Chondrocyte (in vitro differentiated cells): ENCODE measurements at places on chromosomes 6 and 20.

- no peak for DNase-seq
Measured at GRCh38 chr6:104608101-104608500, 251.6 kb downstream of the HACE1 start.

GRCh38 chr6:106974999-106975737 lies 639 bp upstream of the CD24 start:
- DNase-seq = no peak

DNA sequence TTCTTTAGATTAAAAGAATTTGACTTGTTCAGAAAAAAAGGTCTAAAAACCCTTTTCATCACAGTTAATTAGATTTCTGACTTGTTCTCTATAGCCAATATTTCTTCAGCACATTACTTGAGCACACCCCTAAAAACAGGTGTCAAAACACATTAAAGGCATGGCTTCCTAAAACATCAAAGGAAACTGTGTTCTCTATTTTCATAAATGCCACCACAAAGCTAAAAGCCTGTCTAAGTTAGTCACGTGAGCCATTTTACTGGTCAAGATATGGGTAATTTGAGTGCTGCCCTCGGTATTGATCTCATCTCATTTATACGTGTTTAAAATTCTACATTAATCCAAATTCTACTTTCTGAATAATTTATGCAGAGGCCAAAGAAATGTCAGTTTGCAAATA lies 580.5 kb downstream of the HAO1 start:
- DNase-seq = no peak

GRCh38 chr6:132483779-132484679 lies 28.9 kb downstream of the STX7 start:
- no peak for DNase-seq

- DNase-seq = no peak
Measured at GRCh38 chr6:51868591-51869355, 218.6 kb downstream of the PKHD1 start.

DNA sequence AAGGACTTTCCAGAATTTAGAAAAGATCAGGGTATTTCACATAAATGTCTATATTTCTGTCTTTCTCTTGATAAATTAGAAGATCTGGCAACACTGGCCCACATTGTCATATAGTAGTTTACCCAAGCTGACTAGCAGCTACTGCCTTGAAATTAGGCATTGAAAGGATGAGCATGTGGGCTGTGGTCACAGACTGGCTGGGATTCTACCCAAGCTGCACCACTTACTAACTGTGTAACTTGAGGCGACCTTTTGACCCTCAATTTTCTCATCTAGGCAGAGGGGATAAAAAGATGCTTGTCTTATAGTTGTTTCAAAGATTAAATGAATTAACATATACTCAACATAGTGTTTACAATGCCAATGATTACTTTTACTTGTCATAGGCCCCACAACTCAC lies 152.7 kb upstream of the BMP2 start:
- DNase-seq = no peak

- no peak for DNase-seq
Measured at GRCh38 chr20:46784436-46785127, 75.1 kb downstream of the SLC2A10 start.

GRCh38 chr6:20918868-20919267 lies 384.6 kb downstream of the CDKAL1 start:
- DNase-seq = no peak

- no peak for DNase-seq
Measured at GRCh38 chr6:15247500-15248450, 1.9 kb downstream of the JARID2 start.

DNA sequence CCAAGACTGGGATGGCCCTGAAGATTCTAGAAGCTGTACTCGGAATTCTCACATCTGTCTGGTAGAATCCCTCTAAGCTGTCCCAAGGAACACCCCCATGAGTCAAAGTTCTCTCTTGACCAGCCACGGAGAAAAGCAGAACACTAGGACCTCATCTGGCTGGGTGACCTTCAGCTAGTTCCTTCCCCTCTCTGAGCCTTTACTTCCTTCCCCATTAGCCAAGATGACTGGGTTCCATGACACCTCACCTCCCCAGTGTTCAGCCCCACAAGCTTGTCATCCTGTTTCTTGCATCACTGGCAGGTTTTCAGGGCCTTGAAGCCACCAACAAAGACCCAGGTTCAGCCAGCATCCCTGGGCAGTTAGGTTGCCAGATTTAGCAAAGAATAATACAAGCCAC lies 47.8 kb downstream of the MAFB start:
- no peak for DNase-seq

GRCh38 chr6:110514818-110515217 lies 38.4 kb upstream of the SLC22A16 start:
- DNase-seq = no peak

- no peak for DNase-seq
Measured at GRCh38 chr6:136840276-136841001, 18.0 kb downstream of the PEX7 start.

- DNase-seq = no peak
Measured at GRCh38 chr6:37467718-37468117, 32.0 kb downstream of the CCDC167 start.

DNA sequence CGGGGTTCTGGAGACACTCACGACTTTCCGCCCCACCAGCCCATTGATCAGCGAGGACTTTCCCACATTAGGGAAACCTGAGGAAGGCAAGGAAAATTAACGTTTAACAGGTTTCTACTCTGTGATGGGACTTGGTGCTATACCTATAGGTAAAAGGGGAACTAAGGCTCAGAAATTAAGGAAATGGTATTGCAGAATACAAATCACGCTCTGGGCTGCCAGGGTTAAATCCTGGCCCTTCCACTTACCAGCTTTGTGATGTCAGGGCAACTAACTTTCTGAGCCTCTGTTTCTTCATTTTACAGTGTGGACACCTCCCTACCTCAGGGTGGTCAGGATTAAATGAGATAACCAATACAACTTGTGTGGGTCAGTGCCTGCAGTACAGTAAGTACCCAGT lies 8.8 kb downstream of the GNL1 start:
- DNase-seq = no peak

DNA sequence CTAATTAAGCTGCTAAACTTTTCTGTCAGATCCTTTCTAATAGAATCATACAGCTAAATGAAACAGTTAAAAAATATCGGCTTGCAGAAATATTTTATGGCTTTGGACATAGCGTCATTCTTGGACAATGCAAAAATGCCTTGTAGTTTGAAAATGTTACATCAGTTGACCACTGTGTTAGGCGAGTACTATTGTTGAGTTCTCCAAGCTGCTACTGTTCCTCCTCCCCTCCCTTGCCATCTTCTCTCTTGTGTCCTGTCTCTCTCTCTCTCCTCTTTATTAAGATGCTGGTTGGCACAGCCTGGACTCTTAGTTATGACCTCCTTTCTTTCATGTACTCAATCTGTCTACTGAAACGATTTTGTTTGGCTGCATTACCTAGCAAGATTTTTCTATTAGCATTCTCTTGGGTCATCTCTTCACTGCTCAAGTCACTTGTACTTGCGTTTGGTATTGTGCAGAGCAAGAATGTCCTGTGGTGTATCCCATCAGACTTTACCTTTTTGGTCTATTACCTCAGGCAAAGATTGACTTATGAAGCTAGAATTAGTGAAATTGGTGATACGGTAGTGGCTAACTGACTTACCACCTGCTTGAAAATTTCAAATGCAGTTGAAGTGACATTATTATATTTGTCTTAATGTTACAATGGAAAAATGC lies 127.9 kb downstream of the FARS2 start:
- DNase-seq = no peak

GRCh38 chr6:38322138-38322537 lies 317.6 kb downstream of the BTBD9 start:
- DNase-seq = no peak

DNA sequence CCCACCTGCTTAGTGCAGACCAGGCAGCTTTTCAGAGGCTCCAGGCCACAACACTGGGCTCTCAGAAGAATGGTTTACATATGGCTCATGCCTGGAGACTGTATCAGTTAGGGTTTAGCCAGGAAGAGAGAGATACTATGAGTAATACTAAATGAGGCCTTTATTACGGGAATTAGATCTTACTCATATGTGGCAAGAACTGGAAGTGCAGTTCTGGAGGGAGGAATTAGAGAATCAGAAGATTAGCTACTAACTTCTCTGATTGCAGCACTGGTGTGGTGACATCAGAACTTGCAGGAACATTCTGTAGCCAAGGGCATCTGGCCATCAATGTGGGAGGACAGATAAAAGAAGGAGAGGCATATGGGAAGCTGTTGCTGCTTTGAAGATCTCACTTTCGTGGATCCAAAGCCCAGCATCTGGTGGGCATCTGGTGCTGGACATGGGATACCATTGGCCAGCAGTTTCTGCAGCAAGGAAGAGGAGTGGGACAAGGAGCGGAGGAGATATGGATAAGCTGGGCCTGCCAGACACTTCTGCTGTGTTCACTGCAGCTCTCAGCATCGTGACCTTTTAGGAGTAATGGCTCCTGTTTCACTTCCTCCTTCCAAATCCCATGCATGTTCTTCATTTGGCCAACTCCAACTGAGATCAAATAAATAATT lies 248.5 kb downstream of the BTBD3 start:
- no peak for DNase-seq

GRCh38 chr6:156807795-156808194 lies 30.6 kb downstream of the ARID1B start:
- DNase-seq = no peak

DNA sequence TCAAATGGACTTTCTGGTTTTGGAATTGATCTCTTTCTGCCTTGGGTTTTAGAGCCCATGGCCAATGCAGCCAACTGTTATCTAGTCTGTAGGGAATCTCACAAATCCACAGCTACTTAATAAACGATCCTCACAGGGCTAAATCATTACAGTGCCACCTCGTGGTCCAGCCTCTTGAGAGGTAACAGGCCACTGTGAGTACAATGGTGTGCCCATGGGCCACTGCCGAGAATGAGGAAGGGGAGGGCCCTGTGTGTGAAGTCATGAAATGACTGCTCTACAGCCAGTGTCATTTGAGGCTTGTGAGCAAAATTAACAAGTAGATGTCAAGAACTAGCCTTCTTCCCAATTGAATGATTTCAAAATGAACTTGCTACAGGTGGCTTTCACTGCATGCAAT lies 54.3 kb upstream of the GMPR start:
- DNase-seq = no peak

GRCh38 chr20:62815066-62815991 lies 1.5 kb upstream of the COL9A3 start:
- DNase-seq = no peak

GRCh38 chr20:50794181-50794845 lies 548 bp upstream of the BCAS4 start:
- DNase-seq = no peak

DNA sequence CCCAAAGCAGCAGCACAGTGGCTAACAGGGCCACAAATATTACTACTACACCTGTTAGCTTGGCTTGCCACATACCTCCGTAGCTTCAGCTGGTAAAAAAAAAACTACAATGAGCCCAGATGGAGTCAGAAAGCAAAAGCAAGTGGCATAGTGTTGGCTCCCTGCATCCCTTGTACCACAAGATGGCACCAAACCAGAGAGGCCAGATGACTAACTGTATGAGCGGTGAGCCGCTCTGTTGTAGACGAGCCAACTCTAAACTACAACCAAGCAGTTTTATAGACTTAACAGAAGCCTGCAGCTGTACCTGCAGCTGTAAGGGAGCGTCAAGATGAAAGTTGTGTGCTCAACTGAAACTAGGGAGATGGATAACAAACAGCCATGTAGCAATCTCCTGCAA lies 84.5 kb upstream of the MCHR2 start:
- DNase-seq = no peak

DNA sequence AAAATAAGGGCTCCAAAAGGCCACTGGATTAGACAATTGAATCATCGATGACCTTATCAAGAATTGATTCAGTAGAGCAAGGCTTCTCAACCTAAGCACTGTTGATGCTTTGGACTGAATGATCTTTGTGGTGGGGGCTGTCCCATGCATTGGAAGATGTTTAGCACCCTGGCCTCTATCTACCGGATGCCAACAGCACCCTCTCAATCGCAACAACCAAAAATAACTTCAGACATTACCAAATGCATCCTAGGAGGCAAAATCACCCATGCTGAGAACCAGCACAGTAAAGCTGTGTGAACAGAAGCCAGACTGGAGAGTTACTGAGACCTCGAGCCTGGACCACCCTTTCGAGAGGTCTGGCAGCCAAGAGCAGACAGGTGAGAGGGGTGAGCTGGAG lies 67.5 kb downstream of the TBC1D7 start:
- DNase-seq = no peak

DNA sequence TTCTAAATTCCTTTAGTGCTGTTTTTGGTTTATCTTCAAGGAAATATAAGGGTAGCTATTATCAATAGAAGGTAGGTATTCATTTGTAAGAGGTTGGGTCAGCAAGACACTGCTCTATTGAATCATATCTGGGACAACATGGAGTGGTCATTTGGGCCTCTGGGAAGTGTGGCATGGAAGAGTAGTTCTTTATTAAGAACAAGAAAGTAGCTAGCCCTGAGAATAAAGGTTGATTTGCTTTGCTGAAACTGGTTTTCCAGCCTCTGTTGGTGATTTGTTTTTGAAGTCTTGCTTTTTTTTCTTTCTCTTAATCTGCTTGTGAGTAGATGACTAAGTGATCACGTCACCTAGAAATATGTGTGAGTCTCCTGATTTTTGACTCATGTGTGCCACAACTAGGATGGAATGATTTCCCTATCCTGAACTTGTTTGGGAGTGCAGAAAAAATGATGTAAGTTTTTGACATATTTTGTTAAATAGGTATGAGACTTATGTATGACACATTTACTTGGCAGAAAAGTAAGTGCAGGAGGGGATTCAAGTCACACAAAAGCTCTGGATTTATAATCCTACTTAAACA lies 381.8 kb downstream of the CENPW start:
- DNase-seq = no peak
